ENCODE measurements at places on chromosomes 13 and 19.

DNA sequence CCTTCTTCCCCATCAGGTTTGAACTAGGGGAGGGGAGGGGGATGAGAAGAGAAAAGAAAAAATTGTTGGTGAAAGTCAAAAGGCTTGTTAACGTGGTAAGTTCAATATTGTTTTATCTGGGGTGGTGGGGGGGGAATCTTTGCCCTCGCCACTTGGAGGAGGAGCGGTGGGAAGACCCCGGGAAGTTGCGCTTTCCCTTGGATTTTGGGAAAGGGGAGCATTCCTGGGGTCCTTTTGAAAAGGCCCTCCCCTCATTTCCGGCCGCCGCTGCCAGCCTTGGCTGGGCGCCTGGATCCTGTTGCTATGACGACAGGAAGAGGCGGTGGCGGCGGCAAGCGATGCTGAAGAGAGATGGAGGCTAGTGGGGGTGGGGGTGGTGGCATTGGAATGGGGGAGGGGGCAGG, 4.6 kb upstream of the CACNG8 start:
- no peak for DNase-seq

GRCh38 chr13:78593652-78594455, 9.5 kb downstream of the POU4F1 start:
- no peak for DNase-seq

GRCh38 chr19:39296055-39296645, at the start of gene IFNL1:
TSS of gene IFNL1 (plus strand) at chr19:39296407. CDS start at chr19:39296422, 15 bp downstream.
- DNase-seq, result no peak

DNA sequence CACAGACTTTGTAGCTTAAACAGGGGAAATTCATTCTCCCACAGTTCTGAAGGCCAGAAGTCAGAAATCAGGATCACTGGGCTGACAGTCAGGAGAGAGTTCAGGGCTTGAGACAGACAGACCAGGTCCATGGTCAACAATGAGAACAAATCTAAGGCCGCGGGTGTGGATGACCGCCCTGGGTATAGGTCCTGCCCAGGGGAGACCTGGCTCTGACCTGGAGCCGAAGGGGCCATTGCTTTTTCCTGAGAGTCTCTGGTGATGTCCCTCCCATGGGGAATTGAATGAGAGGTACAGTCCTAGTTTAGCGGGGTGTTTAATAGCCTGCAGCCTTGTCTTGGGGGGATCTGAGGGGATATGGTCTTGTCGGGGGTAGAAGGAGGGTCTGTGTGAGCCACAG, 25.2 kb upstream of the FBL start:
- no peak for DNase-seq

DNA sequence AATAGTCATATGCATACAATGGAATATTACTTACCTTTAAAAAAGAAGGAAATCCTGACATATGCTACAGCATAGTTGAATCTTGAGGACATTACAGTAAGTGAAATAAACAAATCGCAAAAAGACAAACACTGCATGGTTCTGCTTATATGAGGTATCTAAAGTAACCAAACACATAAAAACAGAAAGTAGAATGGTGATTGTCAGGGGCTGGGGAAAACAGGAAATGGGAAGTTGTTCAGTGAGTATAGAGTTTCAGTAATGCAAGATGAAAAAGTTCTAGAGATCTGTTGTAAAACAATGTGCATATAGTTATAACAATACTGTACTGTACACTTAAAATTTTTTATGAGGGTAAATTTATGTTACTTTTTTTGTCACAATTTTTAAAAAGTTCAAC, 219.4 kb downstream of the KLF5 start:
- DNase-seq, result no peak

DNA sequence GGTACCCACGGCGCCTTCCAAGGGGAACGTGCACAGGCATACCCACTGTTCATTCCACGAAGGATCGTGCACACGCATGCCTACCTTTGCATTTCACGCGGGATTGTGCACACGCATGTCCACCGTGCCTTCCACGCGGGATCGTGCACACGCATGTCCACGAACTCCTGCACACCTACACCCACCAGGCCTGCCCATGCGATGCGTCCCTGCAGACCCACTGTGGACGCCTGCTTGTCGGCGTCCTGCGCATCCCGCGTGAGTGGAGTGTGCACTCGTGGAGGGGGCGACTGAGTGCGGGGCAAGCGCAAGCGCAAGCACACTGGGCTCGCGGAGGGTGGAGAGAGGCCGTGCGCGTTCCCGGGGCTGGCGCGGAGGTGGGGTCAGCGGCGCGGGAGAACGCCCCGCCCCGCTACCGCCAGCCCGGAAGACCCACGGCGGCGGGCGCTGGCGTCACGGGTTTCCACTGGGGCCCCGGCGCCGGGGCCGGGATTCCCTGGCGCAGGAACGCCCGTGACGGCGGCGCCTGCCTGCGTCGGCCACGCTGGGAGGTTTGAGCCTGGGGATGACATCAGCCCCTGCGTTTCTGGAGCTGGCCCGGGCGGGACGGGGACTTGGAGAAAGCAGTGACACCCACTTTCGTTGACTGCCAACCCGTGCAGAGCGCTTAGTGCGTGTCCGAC, 18.7 kb downstream of the GADD45B start:
- peak; percentile 73 for DNase-seq

DNA sequence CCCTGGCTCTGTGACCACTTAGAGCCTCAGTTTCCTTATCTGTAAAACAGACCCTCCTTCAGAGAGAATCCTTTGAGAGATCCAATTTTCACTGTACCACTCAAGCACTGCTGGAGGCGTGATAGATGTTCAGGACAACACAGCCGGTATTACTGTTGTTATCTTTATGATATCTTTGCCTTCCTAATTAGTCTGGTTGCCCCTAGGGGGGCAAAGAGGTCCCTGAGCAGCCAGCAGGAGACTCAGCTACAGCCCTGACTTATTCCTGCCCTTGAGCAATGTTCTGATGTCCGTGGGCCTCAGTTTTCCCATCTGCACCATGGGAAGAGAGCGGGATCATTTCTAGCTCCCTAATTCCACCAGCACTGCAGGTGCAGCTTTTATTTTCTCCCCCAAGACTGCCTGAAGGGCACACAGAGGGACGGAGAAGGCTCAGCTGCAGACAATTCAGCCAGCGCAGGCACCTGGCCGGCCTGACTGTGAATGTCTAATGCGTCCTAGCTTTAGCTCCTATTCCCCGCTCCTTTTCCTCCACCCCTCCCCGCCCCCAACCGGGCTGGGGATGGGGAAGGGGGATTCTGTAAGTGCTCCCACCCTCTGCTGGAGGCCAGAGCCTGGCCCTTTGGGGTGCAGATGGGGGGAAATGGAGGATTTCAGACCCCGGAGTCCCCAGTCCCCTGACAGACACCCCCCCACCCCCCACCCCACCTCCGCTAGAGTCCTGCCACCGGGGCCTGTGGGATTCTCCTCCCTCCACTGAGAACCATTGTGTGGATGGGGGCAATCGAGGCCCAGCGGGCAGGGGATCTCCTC, 16.2 kb downstream of the TLE5 start:
- no peak for DNase-seq

DNA sequence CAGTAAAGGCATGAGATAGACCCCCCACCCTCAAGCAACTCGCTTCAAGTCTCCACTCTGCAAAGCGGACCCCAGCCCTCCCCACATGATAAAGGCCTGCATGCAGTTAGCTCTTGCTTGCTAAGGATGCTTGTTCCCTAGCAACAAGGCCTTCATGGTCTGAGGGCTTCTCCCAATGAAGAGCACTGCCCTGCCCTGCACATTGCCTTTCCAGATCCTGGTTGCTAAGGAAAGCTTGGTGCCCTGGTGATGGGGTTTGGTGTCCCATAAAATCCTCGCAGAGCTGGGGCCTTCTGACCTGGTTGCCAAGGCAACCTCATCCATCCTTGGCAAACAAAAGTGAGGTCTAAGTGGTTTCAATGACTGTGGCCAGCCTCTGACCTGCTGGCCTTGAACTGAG, 6.0 kb downstream of the DBP start:
- no peak for DNase-seq

DNA sequence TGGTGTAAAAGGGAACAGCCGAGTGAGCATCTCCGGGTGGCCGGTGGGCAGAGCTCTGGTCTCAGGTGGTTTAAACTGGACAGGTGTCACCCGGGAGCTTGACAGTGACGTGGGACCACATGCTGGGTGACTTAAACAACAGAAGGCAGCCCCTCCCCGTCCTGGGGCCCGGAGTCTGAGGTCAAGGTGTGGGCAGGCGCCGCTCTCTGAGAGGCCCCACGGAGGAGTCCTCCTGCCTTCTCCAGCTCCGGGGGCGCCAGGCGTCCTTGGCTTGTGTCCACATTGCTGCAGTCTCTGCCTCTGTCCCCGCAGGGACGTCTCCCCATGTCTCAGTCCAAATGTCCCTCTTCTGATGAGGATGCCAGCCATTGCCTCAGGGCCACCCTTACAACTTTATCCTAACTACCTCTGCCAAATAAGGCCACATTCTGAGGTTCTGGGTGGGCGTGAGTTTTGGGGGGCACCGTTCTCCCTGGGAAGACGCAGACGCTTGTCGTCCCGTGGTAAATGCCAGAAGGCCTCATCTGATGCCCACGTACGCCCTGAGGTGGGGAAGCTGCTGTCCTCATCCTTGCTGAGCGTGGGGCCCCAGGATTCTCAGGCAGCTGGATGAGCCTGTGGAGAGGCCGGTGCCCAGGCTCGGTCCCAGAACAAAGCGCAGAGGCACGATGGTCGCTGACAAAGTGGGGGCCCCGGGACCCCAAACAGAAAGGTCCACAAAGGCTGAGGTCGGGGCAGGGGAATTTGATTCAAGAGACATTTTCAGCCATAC, 12.9 kb downstream of the GZMM start:
- DNase-seq, result no peak

- peak; percentile 90 for DNase-seq
These were observed 8.0 kb downstream of the RGCC start for GRCh38 chr13:41465241-41465847.

GRCh38 chr13:81682081-81682630, 1341.2 kb upstream of the SPRY2 start:
- no peak for DNase-seq

GRCh38 chr19:4669723-4670480, at the start of gene MYDGF:
TSS of gene MYDGF (minus strand) at chr19:4670342. CDS start at chr19:4670334, 8 bp downstream.
- peak; percentile 93 for DNase-seq

GRCh38 chr19:33471111-33471996, 50.2 kb downstream of the PEPD start:
- no peak for DNase-seq

DNA sequence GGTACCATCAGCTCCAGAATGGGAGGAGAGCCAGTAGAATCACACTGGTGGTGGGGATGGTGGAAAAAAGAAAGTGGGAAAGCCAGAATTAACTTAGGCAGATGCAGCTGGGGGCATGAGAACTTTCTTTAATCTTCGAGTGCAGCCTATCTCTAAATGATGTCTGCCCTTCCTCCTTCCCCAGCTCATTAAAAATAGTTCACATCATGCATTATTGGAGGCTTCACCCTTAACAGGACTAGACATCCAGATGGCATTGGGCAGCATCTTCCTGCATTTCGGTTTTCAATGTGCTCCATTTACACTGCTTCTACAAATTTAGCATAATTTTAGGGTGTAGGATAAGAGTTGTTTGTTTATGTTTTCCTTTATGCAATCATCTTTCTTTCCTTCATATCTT, 272.8 kb downstream of the COG6 start:
- DNase-seq, result no peak

- no peak for DNase-seq
These were observed 7.7 kb downstream of the IRF2BP1 start for GRCh38 chr19:45878043-45878794.

GRCh38 chr19:5585461-5586299, 17.9 kb upstream of the TINCR start:
- DNase-seq, result peak; percentile 45

GRCh38 chr13:40026741-40027140, 371.3 kb downstream of the COG6 start:
- peak; percentile 17 for DNase-seq

DNA sequence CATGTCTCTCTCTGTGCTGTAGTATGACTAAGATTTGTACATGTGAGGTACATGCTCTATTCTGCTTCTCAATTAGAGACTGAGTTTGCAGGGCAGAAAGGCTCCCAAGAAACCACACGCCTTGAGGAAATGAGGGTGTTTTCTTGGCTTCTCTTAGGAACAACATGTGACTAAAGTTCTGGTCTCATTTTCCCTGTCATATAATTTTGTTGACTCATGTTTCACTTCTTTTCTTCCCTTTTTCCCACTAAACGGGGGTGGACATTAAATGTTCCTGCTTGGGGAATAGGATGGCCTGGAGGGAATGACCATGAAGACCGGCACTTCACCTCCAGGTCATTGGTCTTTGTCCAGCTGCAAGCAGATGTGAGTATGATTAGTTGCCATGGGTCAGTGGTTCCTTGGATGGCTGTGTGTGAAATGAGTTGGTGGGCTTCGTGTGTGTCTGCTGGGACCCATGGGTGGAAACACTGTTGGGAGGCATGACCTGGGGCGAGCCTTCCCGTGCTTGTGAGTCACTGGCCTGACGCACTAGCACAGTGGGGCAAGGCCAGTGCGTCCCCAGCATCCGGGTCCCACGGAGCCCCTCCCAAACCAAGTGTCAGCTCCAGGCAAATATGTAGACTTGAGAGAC, 56.6 kb downstream of the COL4A1 start:
- DNase-seq, result no peak

- peak; percentile 42 for DNase-seq
These were observed 41.5 kb downstream of the ZNF682 start for GRCh38 chr19:19997656-19998268.

DNA sequence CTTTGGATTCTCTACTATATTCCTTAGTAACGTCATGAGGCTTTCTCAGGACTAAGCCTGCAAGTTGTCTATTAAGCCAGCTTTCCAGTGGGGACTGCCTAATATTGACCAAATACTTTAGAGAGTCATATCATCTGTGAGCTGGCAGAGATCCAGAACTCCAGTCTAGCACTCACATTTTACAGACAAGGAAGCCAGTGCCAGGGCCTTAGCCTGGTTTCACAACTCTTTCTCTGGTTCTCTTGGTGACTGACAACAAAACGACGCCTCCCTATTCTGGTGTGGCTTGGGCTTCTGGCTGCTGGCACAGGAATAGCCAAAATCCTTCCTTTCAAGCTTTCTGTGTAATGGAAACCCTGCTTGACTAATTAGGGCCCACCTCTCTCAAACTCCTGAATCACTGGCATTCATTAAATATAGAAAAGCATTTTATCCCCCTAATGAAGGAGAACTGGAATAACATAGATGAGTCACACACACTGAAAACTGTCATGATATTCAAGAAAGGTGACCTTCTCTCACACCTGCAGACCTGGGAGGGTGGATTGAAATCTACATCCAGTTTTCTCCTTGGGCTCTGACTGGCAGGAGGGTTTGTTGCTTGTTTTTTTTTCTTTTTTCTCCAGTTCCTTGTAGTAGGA, 75.2 kb upstream of the UBL3 start:
- no peak for DNase-seq

DNA sequence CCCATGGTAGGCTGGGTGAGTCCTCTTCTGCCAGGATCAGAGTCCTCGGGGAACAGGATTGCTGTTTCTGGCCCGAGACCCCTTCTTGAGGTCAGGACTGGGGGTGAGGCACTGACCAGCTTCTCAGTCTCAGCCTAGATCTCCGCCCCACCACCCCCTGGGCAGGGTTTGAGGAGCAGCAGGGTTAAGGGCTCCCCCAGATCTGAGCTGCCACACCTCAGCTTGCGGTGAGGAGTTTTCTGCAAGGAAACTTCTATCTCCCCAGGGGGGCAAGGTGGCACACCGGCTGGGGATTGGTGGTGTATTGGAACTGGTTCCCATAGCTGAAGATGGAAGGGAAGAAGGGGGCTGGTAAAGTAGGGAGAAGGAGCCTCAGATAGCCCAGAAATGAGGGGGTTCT, 19.5 kb downstream of the CHST8 start:
- DNase-seq, result no peak

GRCh38 chr19:41541990-41542584, 33.9 kb upstream of the CEACAM21 start:
- peak; percentile 86 for DNase-seq

Measured in CD4-positive, alpha-beta T cell treated with Interleukin-21 for 1 hour (primary cell).